ENCODE measurements at places on chromosomes 11 and 22.

DNA sequence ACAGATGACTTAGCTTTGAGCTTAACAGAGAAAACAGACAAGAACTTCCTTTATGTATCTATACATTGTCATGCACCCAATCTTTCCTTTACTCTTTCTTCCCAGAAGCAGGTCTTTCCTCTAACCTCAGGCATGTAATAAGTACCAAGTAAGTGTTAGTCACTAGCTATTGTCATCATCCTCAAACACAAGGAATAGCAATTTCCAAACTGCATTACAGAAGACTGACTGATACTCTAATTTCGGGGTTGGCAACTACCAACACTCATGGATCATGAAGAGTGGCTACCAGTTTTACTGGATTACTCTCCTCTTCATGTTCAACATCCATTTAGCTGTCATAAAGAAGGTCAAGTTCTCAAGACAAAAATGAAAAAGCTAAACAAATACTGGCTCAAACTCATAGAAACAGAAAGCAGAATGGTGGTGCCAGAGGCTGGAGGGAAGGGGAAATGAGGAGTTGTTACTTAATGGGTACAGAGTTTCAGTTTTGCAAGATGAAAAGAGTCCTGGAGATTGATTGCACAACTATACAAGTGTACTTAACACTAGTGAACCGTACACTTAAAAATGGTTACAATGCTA is 111.6 kb downstream of the SIK3 start:
- DNase-seq, result peak; percentile 64

- no peak for DNase-seq
Measured at GRCh38 chr11:1051356-1052132, 15.0 kb upstream of the MUC6 start.

GRCh38 chr11:113073290-113073953 is 112.2 kb downstream of the NCAM1 start:
- no peak for DNase-seq

- no peak for DNase-seq
Measured at GRCh38 chr11:107583629-107584195, 7.2 kb upstream of the ELMOD1 start.

GRCh38 chr11:2533587-2534133 is 88.9 kb downstream of the KCNQ1 start:
- no peak for DNase-seq

GRCh38 chr11:123410218-123410549 is 19.9 kb upstream of the GRAMD1B start:
- no peak for DNase-seq

- DNase-seq, result no peak
Measured at GRCh38 chr11:119249671-119250010, 43.5 kb downstream of the CBL start.

GRCh38 chr11:8732324-8732670 is 49.7 kb downstream of the RPL27A start:
- peak; percentile 48 for DNase-seq

DNA sequence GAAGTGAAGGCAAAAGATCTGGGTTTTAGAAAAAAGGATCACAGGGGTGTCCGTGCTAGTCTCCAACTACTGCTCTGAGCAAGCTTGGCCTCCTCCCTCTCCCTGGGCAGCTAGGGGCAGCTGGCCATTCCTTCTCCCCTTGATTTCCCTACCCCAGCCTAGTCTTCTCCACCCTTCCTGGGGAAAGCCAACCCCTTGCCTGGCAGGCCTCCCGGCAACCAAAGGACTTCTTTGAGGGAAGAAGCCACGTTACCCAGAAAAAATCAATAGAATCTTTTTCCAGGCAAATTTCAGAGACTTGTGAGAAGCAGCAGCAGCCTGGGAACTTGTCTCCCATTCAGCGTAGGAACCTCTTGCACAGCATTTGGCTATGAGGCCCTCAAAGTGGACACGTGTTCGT is 91.5 kb downstream of the MIAT start:
- no peak for DNase-seq

GRCh38 chr11:10488934-10489691 is 34.0 kb downstream of the AMPD3 start:
- DNase-seq, result peak; percentile 63

- no peak for DNase-seq
Measured at GRCh38 chr11:41245184-41245583, 214.3 kb downstream of the LRRC4C start.

- DNase-seq, result no peak
Measured at GRCh38 chr11:61893981-61894380, 2.6 kb upstream of the FADS3 start.

- no peak for DNase-seq
Measured at GRCh38 chr11:100949443-100949842, 180.2 kb downstream of the PGR start.

- DNase-seq, result no peak
Measured at GRCh38 chr11:489610-490185, 17.3 kb downstream of the RNH1 start.

Measured in GM12878 (cell line).